ENCODE measurements at places on chromosomes 3 and 15.

GRCh38 chr3:46903341-46904302, 26.1 kb downstream of the PTH1R start:
- no peak for DNase-seq

GRCh38 chr3:186425788-186426730, 64.0 kb upstream of the DGKG start:
- DNase-seq, result no peak

- DNase-seq, result no peak
Observed at GRCh38 chr3:98038876-98039275, 3.8 kb upstream of the GABRR3 start.

DNA sequence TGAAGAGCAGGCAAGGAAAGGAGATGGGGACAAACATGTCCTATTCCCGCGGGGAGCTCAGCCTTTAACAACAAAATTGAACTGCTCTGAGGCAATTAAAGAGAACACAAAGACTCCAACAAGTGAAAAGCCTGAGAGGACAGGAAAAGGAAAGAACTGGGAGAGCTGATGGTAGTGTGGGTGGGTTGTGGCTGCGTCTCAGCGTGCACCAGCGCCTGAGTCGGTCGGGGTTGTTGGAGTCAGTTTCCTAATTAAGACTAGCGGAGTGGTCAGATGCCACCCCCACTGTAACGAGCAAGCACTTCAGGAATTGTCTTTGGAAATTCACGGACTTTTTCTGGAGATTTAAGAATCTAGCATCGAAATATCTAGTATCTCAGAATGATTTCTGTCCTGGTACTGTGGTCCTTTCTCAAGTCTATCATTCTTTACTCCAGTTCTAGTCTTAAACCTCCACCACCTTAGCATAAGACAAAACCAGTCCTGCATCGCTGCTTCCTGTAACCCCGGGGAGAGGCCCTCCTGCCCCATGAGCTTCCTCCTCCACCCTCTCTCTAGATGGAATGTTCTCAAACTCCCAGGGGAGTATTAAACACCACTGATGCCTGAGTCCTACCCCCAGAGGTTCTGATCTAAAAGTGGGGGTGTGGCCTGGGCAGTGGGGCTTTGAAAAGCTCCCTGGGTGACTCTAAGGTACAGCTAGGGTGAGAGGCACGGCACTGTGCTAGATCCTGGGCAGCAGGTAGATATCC, 104.0 kb downstream of the CYP19A1 start:
- no peak for DNase-seq

DNA sequence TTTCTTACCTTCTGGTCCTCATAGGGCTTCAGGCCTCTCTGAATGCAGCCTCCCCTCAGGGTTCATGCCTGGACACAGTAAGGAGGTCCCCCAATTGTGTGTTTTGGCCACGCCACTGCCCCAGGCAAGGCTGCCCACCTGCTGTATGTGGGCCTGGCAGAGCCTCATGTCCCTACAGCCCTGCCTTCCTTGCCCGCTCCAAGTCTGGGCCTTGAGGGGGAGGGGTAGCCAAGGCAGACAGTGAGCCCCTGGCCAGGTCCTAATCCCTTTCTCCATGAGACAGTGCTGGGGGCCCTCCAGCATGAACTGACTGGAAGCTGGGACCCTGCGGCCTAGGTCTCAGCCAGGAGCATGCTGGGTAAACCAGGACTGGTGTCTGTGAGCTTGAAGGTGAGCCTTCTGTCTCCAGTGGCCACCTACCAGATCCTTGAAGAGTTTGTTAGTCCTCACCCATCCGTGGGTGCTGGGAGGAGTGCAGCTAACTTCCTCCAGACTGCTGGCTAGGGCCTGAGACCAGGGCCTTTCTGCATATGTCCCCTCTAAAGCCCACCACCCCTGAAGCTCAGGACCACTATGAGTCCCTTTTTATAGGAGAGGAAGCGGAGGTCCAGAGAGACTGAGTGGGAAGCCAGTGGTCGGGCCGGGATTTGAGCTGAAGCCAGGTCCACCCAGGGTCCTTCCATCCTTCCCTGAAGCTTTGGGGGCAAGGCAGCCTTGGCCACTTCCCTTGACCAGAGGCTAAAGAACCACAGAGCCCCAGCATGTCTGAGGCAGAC, 8.7 kb downstream of the ZBTB47 start:
- no peak for DNase-seq

DNA sequence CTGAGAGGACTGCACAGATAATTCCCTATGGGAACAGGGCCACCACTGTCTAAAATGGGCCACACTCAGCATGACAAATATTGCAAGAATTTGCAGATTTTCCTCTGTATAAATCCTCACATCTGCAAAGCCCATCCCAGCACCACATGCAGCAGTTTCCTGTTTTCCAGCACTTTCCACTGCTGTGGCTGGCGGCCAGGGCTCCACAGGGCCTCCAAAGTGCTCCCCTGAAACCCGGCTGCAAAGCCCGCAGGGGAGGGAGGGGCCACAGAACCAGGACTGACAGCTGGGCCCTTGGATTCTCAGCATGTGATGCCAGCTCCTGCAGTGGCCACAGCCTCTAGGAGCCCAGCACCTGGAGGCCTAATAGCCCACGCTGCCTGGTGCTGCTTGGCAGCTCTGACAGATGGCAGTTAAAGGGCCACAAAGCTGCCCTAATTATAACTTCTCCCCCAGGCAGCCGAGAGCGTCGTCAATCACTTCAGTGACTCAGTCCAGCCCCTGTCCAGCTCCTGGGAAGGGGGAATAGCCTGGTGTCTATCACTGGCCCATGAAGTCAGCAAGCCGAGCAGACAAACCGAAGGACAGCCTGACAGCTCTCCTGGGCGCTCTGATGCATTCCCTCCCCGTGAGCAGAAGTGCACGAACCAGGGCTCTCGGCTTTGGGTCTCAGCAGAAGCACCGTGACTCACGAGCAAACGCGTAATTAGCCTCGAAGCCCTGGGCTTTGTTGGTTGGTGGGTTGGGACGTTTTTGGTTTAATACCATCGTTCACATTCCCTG, 4.7 kb downstream of the LRRC15 start:
- DNase-seq, result no peak

Data from stimulated activated CD4-positive, alpha-beta T cell treated with anti-CD3 and anti-CD28 coated beads, Interleukin-12 subunit alpha, Interleukin-12 subunit beta, amount 100 ng/mL, for 4 hours (primary cell).